ENCODE measurements at places on chromosomes 11 and 22. TPM values are rescaled to one million over a fixed set of nuclear protein-coding genes. Genes with fewer than 3 reads are reported as not detected.

The MS4A14 gene
- not detected for polyA plus RNA-seq

- peak; percentile 37 for DNase-seq
These were observed 49.7 kb downstream of the FDX1 start for GRCh38 chr11:110479108-110480101.

DNA sequence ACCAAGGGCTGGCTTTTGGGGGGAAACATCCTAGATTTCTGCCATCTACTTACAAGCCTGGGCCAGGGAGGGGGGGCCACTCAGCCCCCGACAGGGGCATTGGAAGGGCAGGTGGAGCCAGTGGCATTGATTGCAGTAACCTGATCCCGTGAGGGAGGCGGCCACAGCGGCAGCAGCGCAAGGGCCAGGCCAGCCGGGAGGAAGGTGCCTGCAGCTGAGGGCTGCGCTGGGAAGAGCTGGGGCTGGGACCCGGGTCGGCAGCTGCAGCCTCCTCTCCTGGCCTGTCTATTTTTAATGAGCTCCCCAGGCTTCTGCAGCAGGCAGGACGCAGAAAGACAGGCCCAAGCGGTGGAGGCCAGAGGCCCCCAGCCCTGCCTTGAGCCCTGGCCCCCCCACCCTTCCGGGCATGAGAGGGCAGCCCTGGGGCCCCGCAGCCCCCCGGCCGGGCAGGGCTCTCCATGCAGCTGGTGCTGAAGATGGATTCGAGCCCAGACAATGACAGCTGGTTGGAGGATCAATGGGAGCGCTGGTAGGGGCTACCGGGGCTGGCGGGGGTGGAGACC lies 10.6 kb downstream of the FREY1 start:
- DNase-seq: no peak

- DNase-seq: no peak
These were observed 2.2 kb downstream of the ARSA start for GRCh38 chr22:50625568-50626313.

DNA sequence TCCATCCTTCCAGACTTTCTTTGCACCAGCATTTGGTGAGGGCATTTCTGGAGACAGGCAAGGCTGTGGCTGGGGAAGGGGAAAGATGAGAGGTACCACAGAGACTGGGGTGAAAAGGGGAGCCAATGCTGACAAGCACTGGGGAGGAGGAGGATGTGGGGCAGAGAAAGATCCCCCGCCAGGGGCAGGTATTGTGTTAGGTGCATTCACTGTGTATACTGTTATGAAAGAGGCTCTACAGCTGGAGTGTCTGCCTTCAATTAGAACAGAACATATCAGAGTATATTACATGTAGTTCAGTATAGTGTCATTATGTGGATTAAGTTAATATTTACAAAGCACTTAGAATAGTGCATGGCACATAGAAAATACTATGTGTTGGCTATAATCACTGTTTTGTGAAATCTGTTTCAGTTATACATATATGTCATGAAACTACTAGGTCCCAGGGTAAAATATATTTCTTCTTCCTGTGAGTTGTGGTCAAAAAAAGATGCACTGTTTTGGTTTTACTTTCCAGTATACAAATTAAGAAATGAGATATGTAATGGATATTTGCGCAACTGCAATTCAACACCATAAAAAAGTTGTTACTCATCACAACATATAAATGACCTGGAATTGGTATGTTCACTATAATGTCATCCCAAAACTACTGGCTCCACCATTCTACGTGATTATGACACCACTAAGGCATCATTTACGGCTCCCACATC lies 8.4 kb downstream of the MSANTD2 start:
- no peak for DNase-seq

The PPFIBP2 gene
- polyA plus RNA-seq: 4.1 TPM

- no peak for DNase-seq
These were observed 3.1 kb downstream of the CERK start for GRCh38 chr22:46734830-46735453.

- no peak for DNase-seq
These were observed 817.4 kb downstream of the BRD1 start for GRCh38 chr22:49010070-49010863.

GRCh38 chr11:79209540-79210266 lies 231.1 kb downstream of the TENM4 start:
- DNase-seq: no peak

The PACS1 gene
- 32.5 TPM for polyA plus RNA-seq

- no peak for DNase-seq
These were observed 46.5 kb downstream of the FCHSD2 start for GRCh38 chr11:73095613-73096012.

DNA sequence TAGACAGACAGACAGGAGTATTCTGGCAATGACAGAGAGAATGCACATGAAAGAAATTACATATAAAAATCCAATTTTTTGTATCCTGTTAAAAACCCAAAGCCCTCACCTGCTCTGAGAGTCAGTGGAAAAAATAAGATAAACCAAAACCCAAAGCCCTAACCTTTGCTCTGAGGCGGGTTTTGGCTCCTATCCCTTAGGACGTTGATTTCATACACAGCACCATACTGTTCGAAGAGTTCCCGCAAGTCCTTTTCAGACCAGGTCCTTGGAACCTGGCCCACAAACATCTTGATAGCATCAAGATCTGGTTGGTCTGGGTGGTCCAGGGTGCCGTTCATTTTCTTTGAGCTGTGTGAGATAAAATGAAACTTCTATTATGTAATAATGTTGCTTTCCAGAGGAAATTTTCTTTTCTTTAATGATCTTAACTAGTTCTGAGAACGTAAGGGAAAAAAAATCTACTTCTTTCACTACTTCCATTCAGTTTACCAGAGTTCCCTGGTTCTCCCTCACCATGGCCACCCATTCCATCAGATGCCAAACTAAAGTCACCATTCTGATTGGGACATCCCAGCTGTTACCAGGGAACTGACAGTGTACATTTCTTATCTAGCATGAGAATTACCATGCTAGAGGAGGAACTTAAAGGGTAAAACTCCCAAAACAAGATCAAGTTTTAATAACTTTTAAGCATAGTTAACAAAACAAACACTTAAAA lies 39.9 kb upstream of the RAPSN start:
- DNase-seq: no peak

DNA sequence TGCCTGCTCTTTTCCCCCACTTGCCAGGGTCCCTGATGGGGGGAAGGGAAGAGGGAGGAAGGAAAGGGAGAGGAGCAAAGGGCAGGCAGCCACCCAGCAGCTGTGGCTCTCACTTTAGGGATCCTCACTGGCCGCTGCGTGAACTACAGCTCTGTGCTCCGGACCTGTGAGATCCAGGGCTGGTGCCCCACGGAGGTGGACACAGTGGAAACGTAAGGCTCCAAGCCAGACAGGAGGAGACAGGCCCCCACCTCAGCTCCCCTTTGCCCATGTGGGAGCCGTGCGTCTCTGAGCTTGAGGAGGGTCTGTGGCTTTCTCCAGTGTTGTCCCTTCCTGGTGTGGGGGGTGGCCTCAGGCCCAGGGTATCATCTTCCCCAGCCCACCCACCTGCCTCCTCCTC lies 9.9 kb downstream of the P2RX3 start:
- no peak for DNase-seq

GRCh38 chr11:65434667-65435410 lies 12.2 kb downstream of the NEAT1 start:
- no peak for DNase-seq

- DNase-seq: no peak
These were observed 29.6 kb upstream of the MMP20 start for GRCh38 chr11:102654761-102655160.

GRCh38 chr11:104332110-104332509 lies 168.2 kb upstream of the PDGFD start:
- no peak for DNase-seq

DNA sequence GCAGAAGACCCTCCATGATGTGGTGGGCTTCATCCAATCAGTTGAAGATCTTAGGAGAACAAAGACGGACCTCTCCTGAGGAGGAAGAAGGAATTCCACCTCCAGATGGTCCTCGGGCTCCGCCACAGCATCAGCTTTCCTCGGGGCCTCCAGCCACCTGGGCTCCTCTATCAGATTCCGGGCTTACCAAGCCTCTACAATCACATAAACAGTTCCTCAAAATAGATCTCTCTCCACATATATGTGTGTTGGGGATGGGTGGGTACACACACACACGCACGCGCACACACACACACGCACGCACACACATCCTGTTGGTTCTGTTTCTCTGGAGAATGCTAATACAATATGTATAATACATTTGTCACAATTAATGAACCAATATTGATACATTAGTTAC lies 18.8 kb upstream of the NLRP6 start:
- DNase-seq: no peak

The RASGRP2 gene
- polyA plus RNA-seq: 0.43 TPM

- DNase-seq: no peak
These were observed 54.6 kb downstream of the PRCP start for GRCh38 chr11:82845356-82846353.

GRCh38 chr11:66820381-66820780 lies 22.9 kb upstream of the RCE1 start:
- no peak for DNase-seq

The OR10S1 gene
- polyA plus RNA-seq: not detected

The CABP7 gene
- not detected for polyA plus RNA-seq

GRCh38 chr11:130765406-130765805 lies 150.9 kb downstream of the SNX19 start:
- no peak for DNase-seq

The FGF19 gene
- not detected for polyA plus RNA-seq

Data from AG04450 (cell line).